ENCODE measurements at places on chromosomes 13 and 19.

GRCh38 chr13:101648766-101649487, 196.5 kb downstream of the ITGBL1 start:
- no peak for DNase-seq

DNA sequence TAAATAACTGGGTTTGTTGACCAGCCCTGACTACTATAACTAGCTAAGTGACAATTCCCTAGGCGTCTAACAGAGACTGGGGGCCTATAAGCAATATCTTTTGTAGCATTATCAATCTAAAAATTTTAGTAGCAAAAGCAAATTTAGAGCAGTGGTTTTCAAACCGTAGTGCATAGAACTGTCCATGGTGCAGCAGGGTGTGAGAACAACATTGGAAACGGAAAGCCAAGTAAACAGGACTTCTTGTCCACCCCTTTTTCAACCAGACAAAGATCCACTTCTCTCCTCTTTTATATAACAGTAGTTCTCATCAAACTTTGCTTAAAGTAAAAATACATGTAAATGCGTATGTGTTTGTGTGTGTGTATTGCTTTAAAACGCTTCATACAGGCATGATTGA, 1099.1 kb upstream of the ATXN8OS start:
- DNase-seq: no peak

DNA sequence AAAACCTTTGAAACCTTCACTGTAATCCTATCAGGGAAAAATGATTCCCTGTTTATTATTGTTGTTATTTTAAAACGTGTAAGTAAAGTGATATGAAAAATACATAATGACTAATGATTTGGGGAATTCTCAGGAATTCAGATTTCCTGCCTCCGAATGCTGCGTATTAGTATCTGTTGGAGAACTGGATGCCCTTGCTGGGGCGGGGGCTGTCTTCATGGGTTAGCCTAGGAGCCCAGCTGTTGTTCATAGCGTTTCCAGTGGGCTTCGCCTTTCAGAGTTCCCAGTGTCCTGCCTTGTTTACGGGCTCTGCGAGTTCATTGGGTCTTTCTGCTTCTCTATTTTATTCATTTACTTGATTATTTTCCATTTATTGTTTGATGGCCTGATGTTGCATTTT, 18.4 kb downstream of the NAXD start:
- no peak for DNase-seq

GRCh38 chr13:104530741-104531140, 1464.5 kb upstream of the SLC10A2 start:
- no peak for DNase-seq

DNA sequence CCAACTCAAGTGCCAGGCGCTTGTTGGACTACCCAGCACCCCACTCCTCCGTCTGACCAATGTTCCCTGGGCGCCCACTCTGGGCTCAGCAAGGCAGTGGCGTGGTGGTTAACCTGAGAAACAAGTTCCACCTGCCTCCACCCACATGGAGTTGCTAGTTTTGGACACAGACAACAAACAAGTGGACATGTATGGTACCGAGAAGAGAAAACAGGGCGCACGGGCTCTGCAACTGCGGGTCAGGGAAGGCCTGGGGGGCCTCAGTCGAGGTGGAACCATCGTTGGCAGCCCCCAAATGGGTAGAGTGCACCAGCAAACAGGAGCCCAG, 2.5 kb downstream of the MIER2 start:
- no peak for DNase-seq

GRCh38 chr13:78478183-78478582, 125.2 kb downstream of the POU4F1 start:
- DNase-seq: no peak

DNA sequence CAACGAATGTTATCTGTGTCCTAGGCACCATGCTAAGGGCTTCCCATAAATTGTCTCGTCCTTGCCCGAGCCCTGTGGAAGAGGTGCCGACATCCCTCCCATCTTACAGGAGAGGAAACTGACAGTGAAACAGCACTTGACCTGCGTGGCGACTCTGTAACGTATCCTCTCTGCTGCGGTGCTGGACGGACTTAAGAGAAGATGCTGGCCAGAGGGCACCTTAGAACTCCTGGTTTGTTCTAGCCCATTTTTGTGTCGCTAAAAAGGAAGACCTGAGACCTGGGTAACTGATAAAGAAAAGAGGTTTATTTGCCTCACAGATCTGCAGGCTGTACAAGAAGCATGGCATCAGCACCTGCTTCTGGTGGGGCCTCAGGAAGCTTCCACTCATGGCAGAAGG, 68.6 kb downstream of the KCTD15 start:
- DNase-seq: no peak

- no peak for DNase-seq
These were observed 1129.5 kb downstream of the DIAPH3 start for GRCh38 chr13:59034198-59034597.

DNA sequence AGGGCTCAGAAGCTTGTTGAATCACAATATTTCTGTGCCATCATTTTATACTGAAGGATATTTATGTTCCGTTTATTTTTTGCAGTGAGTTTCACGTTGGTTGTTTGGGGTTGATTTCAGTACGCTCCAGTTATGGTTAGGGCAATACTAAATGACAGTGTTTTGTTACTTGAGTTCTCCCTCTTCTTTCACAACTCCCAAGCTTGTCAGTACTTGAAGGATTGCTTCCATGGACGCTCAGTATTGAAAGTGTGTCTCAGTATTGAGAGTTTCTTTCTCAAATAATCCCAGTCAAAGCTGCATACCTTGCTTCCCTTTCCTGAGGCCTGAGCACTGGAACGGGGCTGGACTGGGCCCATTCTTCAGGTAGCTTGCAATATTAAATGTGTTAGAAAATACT, 38.9 kb downstream of the LACC1 start:
- DNase-seq: no peak

GRCh38 chr19:55208880-55209692, at the start of gene PTPRH:
Gene PTPRH (minus strand): TSS chr19:55209501. CDS start chr19:55209433, 68 bp downstream.
- DNase-seq: no peak

DNA sequence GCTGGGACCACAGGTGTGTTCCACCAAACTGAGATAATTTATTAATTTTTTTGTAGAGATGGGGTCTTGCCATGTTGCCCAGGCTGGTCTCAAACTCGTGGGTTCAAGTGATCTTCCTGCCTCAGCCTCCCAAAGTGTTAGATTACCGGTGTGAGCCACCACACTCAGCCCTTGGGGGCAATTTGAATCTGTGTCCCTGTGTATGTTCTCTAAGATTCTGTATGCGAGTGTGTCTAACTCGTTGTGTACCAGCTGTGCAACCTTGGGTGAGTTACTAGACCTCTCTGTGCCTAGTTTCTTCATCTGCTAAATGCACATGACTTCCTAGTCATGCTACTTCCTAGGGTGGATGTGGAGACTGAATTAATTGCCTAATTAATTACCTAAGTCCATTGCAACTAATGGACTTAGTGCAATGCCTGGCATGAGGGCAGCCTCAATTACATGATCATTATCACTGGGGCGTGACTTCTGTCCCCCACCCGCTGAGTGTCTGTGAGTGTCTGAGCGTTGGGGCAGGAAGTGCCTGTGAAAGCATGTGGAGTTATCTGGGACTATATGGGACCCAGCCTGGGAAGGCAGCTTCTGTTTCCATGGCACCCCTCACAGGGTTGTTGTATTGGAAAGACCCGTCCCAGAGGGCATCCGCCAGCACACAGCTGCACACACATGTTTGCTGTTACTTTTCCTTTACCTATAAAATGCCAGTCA, 1.8 kb upstream of the NCCRP1 start:
- no peak for DNase-seq

DNA sequence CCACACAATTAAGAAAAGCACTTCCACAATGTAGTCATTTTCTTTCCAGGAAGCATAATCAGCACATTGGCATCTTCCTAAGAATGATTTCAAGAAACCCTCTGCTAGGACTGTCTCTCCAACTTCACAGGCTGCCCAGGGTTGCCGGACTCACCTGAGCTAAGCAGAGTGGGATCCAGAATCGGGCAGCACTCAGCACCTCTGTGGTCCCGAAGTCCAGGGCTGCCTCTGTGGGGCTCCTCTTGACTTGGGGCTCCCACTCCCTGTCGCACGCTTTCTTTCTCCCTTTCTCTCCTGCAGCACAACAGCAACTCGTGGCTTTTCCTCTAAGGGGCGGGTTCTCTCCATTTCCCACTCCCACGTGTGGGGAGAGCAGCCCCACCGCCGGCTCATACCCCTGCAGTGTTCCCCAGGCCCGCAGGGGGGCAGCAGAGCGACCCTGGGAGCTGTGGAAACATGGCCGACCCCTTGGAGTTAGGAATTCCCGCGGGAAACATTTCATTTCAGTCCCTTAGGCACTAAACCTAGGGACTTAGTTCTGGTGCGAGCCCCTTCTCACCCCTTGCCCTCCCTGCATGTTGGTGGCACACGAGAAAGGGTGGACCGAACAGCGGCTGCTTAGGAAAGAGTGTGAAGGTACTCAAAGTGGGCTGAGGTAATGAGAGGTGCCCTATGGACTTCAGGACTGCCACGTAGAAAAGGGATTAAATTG, at the start of gene TMEM272:
TSS of gene TMEM272 (minus strand) at position 316 of the 712 bp plus-strand sequence. CDS start 6,647 bp downstream, outside the sequence.
- peak; percentile 14 for DNase-seq

DNA sequence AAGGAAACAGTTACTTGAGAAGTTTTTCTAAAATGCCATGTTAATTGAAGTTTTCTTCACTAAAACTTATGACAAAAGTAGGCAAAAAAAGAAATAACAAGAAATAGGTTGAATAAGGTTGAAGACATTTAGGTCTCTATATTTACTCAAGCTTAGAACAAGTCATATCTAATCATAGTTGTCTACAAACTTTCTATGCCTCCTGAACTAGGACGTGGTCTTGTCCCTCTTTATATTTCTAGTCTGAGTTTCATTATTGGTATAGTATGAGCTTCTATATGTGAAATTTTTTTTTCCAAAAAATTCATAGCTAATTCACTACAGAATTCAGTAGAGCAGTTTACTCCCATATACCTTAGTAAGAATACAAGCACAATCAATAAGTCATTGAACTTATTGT, 836.4 kb downstream of the SLITRK6 start:
- DNase-seq: no peak

DNA sequence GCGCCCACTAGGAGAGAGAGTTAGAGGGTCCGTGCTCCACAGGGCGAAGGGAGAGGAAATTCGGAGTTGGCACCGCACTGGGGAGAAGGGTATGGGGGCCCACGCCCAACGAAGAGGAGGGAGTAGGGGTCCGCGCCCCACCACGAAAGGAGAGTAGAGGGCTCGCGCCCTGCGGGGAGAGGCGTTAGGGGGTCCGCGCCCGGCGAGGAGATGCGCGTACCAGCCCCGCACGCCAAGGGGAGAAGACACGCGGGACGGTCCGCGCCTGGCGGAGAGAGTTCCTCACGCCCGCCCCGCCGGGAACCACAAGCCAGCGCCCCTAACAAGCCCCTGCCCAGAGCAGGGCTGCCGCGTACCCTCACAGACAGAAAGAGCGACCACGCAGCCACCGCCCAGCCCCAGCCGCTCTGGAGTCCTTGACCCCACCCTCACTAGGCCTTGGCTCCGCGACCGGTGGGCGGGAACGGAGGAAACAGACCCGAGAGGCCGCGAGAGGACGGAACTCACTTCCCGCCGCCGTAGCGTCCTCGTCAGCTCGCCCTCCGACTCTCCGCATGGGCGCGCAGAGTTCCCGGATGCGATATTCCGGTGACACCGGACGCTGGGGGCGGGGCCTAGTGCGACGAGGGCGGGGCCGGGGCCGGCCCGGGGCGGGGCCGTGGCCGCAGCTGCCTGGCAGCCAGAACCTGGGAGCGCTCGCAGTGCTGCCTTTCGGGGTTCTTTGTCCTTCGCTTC, 20.0 kb upstream of the ZSCAN18 start:
- peak; percentile 46 for DNase-seq

DNA sequence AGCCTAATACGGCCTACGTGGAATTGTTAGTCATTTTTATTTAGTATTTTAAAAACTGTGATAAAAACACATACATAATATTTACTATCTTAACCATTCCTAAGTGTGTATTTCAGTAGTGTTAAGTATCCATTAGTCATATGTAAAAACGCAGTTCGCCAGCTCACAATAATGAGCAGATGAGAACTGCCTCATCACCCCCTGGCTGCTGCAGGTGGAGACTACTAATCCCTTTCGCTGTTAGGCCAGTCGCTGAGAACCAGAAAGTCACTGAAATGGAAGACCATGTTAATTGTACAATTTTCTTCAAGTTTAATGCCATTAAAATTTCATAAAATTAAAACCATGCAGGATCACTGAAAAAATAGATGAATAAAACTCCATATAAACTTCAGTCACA, 1.6 kb downstream of the ESD start:
- DNase-seq: no peak

DNA sequence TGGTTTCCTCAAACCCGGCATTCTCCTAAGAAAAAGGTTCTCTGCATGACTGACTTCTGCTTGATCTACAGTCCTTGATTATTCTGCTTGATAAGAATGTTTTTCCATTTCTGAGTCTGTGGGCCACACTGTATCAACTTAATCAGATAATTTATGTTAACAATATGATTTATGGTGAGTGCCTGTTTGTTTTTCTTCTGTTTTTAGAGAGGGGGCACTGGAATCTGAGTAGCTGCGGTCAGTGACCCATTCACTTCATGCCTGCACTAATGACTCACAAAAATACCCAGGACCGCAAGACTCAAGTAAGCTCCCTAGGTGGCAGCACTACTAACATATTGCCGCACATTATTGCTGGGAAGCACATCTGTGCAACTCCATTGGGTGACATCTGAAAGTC, 542.3 kb upstream of the ATXN8OS start:
- DNase-seq: no peak

- DNase-seq: no peak
These were observed 8.2 kb downstream of the MTIF3 start for GRCh38 chr13:27442071-27442647.

DNA sequence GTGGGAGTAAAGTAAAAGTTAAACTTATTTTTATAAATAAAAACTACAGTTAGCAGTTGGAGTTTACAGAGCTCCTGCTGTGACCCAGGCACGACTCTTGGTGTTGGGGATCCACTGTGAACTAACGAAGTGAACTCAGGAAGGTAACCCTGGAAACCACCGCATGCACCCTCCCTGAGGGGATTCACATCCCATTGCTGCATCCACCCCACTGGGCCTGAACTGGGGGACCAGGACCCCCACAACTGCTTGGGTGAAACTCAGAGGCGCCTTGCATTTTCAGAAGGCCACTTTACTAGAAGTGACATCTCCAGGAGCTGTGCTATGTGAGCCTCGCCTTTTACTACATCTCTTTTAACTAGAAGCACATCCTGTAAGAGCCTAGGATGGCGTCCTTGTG, 166.4 kb downstream of the TEX29 start:
- no peak for DNase-seq

DNA sequence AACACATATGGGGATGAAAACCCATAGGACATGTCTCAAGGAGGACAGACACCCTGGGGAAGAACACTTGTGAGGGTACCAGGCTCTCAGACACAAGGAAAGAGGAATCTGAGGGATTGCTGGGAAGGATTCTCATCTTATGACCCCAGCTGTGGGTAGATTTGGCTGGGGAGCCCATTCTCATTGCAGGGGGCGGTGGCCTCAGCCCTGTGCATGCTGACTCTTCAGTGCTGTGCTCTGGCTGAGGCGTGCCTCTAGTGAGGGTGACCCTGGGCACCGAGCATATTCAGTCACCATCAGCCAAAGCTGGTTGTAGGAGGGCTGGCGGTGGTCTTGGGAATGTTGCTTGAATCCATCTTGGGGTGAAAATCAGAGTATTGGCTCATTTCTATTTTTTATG, 140.7 kb downstream of the TM9SF2 start:
- no peak for DNase-seq

- DNase-seq: no peak
These were observed 169.5 kb upstream of the UFM1 start for GRCh38 chr13:38180126-38180525.
